C1 segment of cervical spinal cord (tissue), 14 donors: ENCODE measurements at places on chromosomes 4 and X.

- no peak for DNase-seq
These were observed 187.4 kb upstream of the RPS6KA3 start for GRCh38 chrX:20454117-20454516.

DNA sequence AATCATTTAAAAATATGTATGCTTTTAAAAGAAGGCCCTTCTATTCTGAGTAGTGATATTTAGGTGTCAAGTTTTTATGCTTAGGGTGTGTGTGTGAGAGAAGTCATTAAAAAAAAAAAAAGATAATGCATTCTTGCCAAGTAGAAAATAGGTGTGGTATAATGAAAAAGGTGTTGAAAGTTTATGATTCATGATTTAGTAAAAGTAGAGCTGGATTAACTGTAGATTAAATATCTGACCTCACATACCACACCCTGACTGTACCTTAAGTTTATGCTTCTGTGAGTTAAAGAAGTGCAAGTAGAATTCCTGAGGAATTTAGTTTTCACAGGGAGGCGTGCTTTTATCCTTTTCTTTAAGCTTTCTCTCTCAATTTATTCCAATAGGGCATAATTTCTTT is 71.1 kb downstream of the BMPR1B start:
- DNase-seq: no peak

DNA sequence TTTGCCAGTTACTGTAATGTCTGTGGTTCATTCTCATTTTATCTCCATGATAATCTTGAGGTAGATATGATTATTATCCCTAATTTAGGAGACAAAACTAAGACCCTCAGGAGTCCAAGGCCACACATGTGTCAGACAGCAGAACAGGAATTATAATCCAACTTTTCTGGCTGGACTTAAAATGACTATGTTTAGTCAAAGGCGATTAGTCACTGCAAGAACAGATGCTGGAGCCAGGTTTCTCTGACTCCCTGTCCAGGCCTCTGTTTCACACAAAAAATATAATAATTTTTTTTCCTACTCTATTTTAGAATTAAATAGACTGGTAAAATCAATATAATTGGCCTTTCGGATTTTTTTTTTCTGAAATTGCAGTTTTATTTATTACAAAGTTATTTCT is 56.7 kb upstream of the TMEM131L start:
- no peak for DNase-seq

DNA sequence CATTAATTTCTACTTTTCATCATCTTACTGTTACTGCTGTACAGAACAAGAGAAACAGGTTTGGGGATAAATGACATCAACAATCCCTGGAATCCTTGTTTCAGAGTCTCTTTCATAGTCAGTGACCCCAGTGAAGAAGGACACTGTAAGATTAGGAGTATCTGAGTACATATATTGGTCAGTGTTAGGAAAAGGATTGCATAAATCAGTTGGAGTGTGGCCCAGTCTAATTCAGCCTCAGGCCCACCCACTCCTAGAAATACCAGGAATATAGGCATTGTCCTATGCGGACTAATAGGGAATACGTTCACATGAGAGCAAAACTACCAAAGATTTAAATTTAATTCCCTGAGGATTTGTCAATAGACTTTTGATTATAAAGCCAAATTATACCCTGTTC is 237.8 kb downstream of the LDB2 start:
- DNase-seq: no peak

DNA sequence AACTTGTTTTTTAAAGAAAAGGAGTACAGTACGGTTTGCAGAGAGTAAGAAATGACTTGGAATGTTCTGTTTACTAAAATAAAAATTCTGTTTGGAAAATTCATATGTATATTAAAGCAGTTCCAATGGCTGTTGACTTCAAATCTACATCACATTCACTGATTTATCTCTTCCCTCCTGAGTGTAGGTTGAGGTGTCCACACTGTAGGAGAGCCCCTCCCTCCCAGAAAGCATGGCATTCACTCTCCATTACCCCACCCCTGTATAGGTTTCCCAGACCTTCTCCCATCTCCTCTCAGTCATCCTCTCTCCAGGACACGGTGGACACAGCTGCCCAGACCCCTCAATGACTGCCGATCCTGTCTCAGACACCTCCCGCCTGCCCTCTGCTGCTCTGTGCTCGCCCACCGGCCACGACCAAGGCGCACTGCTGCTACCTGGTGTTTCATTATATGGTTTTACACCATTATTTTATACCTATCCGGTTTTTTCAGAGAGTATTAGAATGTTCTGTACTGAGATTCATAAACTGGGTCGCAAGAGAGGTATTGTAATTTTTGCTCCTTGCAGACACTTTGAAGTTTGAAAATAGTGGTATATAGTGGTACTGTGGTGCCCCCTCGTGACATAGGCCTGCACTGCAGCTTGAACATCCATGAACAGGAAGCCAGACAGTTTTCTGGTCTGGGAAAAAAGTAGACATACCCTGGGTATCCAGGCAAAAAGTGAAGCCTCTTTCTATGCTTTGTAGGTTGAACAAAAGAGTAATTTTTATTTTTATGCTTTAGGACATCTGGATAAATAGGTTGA is 38.8 kb upstream of the BEX4 start:
- no peak for DNase-seq

DNA sequence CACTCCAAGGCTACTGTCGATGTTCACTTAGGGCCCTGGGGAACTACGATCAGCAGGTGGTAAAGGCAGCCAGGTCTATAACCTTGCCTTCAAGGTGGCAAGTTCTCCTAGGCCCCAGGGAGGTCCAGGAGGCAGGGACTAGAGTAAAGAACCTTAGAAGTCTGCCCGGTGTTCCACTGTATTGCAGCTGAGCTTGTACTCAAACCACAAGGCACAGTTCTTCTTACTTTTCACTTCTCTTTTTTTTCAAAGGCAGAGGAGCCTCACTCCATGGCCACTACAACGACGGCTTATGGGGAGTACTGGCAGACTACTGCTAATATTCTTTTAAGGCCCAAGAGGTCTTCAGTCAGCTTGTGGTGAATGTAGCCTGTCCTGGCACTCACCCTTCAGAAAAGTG is 78.8 kb upstream of the GPR174 start:
- no peak for DNase-seq

DNA sequence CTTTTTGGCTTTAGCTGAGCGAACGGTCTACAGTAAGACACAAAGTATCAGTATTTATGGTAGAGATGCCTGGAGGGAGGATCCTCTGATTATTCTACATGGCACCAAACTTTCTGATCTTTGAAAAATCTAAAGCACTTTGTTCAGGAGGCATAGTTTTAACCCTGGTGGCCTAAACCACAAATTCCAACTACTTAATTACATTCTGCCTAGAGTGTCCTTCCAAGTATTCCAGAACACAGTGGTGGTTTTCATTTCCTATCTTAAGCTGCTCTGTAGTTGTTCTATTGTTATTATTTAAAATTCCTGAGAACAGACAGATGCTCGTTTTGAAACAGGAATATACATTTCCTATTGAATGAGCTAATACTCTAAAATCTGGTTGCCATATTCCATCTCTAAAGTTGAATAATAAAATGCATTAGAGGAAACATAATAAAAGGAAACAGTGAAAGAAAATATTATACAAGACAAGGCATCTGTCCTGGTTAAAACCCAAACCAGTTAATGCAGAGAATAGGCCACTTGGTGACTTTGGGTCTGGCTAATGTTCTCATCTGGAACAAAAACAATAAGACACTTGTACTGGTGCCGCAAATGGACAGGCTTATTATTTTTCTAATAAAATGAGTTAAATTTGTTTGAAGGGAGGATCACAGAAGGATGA is 657.4 kb downstream of the SPRY1 start:
- no peak for DNase-seq
